Hepatic stellate cell (primary cell): ENCODE measurements at places on chromosomes 12 and 14.

GRCh38 chr12:47343684-47344567, 264.2 kb upstream of the AMIGO2 start:
- DNase-seq = peak; percentile 30

GRCh38 chr14:61364243-61364642, 42.9 kb downstream of the PRKCH start:
- no peak for DNase-seq

DNA sequence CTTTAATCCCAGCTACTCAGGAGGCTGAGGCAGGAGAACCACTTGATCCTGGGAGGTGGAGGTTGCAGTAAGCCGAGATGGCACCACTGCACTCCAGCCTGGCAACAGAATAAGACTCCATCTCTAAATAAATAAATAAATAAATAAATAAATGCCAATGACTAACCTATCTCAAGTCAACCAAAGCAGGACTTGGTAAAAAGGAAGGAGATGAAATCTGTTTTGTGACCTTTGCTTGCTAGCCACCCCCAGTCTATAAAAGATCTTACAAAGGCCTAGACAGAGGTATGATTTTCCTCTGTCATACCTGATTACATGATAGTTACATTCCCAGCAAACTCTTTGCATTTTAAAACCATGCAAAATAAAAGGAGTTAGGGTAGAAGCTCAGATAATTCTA, 13.5 kb upstream of the METTL17 start:
- DNase-seq = no peak

GRCh38 chr14:70082394-70082793, 106.4 kb downstream of the SLC8A3 start:
- no peak for DNase-seq

DNA sequence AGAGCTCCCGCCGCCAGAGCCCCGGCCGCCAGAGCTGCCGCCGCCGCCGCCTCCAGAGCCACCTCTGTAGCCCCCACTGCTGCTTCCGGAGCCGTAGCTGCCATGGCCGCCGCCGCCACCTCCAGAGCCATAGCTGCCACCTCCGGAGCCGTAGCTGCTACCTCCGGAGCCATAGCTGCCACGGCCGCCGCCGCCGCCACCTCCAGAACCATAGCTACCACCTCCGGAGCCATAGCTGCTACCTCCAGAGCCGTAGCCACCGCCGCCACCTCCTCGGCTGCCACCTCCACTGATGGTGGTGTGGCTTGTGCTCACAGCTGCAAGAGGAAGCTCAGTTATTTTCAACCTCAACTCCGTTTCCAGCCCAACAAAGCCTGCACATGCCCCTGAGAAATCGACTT, 4.9 kb downstream of the KRT1 start:
- DNase-seq = no peak

- no peak for DNase-seq
Measured at GRCh38 chr12:76586764-76587395, 27.3 kb upstream of the OSBPL8 start.

- DNase-seq = no peak
Measured at GRCh38 chr14:61260939-61261776, 20.0 kb downstream of the TMEM30B start.

DNA sequence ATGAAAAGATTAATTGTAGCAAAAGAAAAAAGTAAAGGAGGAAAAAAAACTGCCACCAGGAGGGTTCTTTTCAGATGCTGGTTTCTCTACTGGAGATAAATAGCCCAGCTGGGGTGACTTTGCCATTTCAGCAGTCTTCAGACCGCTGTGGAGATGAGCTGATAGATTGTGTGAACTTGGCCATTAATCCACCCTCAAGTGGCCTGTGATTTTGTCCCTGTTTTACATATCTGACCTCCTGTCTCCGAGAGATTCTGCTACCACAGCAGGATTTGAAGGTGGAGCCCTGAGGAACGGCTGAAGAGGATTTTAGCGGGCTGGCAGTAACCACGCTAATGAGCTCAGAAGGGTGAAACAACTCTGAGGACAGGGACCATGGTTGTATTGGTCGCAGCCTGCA, 72.7 kb downstream of the WSCD2 start:
- no peak for DNase-seq

- DNase-seq = no peak
Measured at GRCh38 chr12:84397263-84397662, 515.3 kb downstream of the SLC6A15 start.

GRCh38 chr12:9698681-9699080, 29.2 kb downstream of the CLEC2D start:
- no peak for DNase-seq

DNA sequence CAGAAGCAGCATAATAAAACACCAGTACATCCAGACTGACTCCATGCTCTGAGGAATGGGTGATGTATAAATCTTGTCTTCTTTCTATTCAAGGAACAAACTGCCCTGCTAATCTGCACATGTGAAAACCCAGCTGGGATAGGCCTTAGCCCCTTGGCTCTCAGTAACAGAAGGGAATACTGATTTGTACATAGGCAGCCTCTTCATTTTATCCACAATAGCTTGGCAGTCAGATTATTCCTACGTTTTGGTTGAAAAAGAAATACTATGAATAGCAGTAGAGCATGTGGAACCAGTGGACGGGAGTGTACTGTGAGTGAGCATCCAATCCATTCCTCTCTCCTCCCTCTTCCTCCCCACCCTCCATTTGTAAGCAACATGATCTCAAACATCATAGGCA, 113.5 kb upstream of the ARHGAP5 start:
- DNase-seq = no peak

GRCh38 chr12:75658901-75659823, 147.8 kb upstream of the KRR1 start:
- no peak for DNase-seq
